ENCODE measurements at places on chromosomes 6 and 20.

GRCh38 chr6:158418501-158418900 is 106.2 kb downstream of the TULP4 start:
- DNase-seq: no peak

- DNase-seq: no peak
These were observed 132.0 kb downstream of the PCSK2 start for GRCh38 chr20:17358854-17359253.

- no peak for DNase-seq
These were observed 96.7 kb upstream of the NUP153 start for GRCh38 chr6:17803409-17803808.

- DNase-seq: peak; percentile 89
These were observed 123.7 kb upstream of the BTN3A2 start for GRCh38 chr6:26241033-26241895.

DNA sequence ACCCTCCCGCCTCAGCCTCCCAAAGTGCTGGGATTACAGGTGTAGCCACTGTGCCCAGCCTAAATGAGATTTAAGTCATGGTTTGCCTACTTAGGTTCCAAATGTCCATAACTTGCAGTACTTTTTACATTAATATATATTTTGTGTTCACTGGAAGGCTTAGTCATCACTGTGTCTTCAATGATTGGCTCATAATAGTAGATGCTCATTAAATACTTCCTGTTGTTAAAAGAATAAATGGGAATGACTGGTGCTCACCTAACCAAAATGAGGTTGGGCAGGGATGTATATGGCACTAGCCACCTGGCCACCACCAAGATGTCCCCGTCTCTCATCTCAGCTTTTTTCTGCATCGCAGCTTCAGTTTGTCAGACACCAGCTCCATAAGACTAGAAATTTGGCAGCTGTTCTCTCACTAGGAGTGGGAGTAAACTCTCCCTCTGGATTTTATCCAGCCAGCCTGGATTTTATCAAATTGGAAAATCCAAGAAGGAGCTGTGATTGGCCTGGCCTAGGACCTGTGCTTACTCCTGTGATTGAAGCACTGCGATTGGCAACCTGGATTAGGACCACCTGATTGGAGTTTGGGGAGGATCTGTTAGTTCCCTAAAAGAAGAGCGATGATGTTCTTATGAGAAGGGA is 1.1 kb upstream of the GLO1 start:
- no peak for DNase-seq

GRCh38 chr20:32512047-32512385 is 73.1 kb downstream of the NOL4L start:
- no peak for DNase-seq

DNA sequence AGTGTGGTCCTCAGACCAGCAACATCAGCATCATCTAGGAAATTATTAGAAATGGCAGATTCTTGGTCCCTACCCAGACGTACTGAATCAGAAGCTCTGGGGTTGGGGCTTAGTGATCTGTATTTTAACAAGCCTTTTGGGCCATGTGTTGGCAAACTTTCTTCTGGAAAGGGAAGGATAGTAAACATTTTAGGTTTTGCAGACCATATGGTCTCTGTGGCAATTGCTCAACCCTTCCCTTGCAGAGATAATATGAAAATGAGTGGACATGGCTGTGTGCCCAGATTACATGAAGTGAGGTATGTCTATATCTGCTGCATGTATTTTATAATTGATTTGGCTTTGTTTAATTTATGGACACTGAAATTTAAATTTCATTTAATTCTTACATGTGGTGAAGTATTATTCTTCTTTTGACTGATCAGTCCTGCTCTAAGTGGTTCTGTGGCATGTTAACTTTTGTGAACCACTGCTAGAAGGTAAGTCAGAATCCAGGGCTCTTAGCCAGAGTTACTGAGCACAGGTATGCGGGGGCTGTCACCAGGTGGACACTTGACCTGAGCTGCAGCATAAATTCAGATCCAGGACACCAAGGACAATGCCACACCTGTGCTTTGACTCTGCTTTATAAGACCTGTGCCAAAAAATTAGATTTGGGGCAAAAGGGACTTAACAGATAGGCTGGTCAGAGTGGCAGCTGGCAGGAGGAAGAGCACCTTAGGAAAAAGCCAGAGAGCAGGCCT is 43.2 kb downstream of the LY86 start:
- no peak for DNase-seq

DNA sequence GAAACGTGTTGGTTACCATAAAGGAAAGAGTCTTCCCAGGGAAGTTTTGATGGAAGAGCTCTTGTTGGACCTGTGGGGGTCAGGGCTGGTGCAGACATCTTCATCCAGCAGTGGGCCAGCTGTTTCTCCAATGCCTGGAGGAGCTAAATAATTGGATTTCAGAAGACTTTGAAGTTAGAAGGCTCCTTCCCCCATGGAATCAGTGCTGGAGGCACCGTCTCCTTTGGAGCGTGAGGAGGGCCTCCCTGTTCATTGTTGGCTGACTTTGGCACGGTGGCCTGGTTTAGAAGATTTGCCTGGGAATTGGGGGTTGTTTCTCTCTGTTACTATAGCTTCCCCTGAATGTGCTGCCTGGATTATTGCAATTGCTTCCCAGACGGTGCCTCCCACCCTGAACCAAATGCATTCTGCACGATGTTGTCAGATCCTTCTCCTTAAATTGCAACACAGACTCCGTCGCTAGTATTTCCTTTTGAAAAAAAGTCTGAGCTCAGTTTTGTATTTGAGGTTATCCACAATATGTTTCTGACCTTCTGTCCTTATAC is 27.7 kb upstream of the KCNG1 start:
- DNase-seq: no peak

- DNase-seq: no peak
These were observed 210.5 kb downstream of the FARS2 start for GRCh38 chr6:5471637-5472398.

- no peak for DNase-seq
These were observed 1090.0 kb downstream of the EPHA7 start for GRCh38 chr6:92329208-92329847.

GRCh38 chr6:52363228-52363867 is 1.4 kb downstream of the PAQR8 start:
- DNase-seq: peak; percentile 53

DNA sequence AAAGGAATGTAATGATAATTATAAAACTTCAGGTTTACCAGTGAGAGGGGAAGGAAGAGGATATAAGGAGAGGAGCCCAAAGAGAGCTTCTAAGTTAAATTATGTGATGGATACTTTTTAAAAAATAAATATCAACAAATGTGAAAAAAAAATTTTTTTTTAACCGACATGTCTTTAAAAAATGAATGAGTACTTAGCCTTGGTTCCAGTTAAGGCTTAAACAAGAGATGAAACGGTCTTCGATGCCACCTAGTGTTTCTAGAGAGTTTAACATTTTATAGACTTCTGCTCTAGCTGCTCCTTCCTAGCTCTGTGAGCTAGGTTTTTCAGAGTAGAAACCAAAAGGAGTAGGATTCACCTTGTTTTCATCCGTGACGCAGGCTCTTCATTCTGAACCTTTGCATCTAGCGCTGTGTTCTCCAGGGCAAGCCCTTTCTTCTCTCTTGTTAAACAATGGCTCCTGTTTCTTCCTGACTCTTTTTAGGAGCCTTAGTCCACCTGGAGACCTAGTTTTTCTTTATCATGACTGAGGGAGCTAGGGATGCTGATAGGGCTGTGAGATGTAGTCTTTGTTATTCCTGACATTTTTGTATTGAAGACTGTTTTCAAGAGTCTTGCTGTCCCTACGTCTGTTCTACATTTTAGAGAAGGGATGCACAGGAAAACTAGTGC is 42.4 kb upstream of the GNRH2 start:
- peak; percentile 37 for DNase-seq

DNA sequence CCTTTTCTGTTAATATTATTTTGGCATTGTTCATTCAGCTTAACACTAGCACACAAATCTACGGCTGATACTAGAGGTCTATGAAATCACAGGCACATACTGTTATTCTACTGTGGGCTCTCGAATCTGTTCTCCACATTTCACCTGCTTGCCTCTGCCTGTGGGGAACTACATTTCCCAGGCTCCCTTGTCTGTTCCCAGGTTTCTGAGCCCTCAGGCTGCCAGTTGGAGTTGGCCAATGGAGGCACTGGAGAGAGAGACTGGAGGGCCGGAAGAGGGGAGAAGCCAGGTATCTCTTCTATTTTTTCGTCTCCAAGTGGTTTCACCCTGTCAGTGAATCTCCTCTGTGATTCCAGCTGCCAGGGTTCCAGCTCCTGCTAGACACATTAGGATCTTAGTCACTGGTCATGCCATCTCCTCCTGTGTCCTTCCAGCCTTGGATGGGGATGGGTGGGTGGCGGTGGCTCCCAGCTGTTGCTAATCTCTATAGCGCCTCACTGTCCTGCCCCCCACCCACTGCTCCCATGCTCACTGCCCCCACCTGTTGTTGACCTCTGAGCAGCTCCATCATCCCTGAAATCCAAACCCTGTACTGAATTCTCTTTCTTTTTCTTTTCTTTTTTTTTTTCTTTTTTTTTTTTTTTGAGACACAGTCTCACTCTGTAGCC is 188.2 kb downstream of the LRFN2 start:
- no peak for DNase-seq

DNA sequence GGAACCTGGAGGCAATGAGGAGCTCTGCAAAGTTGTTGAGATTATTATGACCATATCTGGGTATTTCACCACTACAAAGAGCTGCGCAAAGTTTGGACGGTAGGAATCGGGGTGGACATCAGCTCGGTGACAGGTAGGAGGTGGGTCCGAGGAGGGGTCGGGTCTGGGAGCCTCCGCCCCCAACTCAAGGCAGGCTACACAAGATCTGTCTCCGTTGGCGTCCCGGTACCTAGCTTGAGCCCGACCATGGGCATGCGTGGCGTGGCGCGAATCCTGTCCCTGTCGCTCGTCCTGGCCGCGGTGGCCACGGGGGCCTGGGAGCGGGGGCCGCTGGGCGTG is 40.2 kb upstream of the ZNFX1 start:
- DNase-seq: no peak

- no peak for DNase-seq
These were observed 3.0 kb upstream of the SFTA2 start for GRCh38 chr6:30935018-30935417.

GRCh38 chr6:8958894-8959511 is 523.7 kb upstream of the SLC35B3 start:
- no peak for DNase-seq

DNA sequence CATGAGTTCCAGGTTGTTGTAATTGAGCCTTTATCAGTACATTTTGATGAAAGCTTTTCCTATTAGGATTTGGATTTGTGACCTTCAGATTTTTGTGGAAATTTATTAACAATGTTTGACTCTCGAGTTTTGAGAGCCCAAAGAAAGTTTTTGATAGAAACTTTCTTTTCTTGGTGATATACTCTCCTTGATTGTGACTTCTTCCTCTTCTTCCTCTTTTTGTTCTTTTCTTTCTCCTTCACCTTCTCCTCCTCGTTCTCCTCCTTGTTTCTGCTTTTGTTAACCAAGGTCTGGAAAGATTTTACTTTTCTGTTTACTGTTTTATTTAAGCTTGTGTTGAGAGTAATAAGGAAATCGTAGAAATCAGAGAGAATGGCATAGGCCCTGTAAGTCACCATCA is 182.4 kb downstream of the TRIM27 start:
- no peak for DNase-seq

DNA sequence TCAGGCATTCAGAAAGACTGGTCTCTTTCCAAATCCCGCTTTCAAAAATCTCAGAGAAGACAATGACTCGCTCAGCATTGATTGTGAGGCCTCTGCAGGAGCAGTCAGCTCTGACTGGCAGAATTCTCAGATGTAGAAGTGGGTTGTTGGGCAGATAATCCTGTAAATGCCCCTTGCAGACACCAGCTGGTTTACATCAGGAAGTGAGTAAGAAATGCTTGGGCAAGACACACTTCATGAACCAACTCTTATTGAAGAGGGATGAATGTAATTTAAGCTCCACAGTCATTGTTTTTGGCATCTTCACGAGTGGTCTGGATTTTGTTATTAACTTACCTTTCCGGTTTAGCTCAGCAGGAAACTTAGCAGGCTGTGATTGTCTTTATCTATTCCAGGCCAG is 166.6 kb downstream of the PLCB4 start:
- no peak for DNase-seq

DNA sequence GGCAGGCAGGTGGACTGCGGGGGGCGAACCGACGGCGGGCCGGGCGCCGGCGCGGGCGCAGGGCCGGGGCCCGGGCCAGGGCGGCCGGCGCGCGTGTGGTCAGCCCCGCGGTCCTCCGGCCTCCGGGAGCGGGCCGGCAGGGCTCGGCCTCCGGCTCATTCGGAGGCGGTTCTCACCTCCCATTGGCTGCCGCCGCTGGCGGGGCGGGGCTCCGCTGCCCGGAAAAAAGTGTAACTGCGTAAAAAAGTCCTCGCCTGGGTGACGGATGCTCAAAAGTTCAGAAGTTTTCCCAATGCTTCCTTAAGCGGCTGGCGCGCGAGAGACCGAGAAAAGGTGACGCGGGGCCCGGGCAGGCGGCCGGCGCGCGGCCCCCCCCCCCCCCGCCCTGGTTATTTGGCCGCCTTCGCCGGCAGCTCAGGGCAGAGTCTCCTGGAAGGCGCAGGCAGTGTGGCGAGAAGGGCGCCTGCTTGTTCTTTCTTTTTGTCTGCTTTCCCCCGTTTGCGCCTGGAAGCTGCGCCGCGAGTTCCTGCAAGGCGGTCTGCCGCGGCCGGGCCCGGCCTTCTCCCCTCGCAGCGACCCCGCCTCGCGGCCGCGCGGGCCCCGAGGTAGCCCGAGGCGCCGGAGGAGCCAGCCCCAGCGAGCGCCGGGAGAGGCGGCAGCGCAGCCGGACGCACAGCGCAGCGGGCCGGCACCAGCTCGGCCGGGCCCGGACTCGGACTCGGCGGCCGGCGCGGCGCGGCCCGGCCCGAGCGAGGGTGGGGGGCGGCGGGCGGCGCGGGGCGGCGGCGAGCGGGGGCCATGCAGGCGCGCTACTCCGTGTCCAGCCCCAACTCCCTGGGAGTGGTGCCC is at the start of gene FOXC1:
Gene FOXC1 (plus strand): TSS at position 268 of the 849 bp plus-strand sequence. CDS start 531 bp downstream, at position 799.
- peak; percentile 87 for DNase-seq

- no peak for DNase-seq
These were observed 138.1 kb downstream of the CD164 start for GRCh38 chr6:109243863-109244825.

DNA sequence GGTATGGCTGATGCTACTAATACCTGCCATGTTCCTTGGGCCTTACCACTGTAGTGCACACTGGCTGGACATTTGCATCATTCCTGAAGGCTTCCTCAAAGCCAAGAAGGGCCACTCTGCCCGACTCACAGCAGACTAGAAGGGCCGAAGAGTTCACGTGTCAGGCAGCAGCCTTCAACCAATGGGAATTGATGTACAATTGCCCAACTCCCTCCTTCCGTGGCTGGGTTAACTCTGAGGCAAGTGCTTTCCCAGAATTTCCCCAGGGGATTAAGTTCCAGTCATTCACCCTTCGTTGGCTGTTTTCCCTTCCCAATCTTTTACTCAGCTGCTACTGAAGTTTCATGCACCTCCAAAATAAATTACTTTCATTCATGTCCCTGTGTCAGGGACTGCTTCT is 29.8 kb downstream of the PSMB9 start:
- DNase-seq: peak; percentile 9

DNA sequence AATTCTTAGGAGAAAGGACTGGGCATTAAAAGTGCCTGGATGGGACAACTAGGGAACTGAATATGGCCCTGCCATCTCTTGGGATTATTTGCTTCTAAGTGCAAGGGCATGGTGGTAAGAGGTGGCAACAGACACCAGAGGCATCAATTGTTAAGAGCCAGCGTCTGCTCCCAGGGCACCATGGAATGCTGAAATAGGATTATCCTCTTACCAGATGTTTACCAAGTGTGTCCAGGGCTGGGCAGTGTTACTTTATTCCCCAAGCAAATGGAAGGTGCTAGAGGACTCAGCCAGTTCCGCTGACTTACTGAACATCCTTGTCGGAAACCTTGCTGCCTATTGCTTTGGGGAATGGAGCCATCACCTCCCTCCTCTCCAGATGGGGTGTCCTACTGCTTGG is 273.6 kb upstream of the SUPT3H start:
- no peak for DNase-seq

- DNase-seq: no peak
These were observed 569.9 kb downstream of the KIF16B start for GRCh38 chr20:16003310-16003709.

Measured in cardiac muscle cell (in vitro differentiated cells and primary cell).